ENCODE measurements at places on chromosomes 5 and 9. TPM values are rescaled to one million over a fixed set of nuclear protein-coding genes. Genes with fewer than 3 reads are reported as not detected.

GRCh38 chr5:119336845-119337580, 18.8 kb upstream of the TNFAIP8 start:
- no peak for DNase-seq

GRCh38 chr5:110716247-110717245, 9.9 kb downstream of the TMEM232 start:
- DNase-seq, result no peak

DNA sequence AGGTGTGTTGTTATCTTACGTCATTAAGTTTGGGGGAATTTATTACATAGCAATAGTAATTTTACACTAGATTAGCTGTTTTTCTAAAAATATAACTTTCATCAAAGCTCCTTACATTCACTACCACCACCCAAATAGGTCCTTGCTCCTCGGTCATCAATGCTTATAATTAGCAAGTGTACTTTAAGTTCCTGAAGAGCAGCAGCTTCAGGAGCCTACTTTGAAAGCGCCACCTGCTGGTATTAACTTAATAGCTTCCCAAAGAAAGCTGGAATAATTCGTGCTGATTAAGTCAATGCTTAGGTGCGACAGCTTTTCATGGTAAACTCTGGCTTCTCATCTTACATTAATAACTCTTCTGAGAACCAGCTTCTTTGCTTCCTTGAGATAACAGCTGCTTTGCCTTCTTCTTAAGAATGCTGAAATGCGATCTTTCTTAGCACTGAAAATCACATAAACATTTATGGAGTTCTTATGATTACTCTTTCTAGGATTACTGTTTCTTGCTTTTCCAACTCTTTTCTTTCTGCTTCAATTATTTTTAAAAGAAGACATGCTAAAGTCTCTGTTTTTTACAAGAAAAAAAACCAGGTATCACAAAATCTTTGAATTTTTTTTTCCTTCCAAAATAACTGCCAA, 10.0 kb upstream of the C5 start:
- no peak for DNase-seq

DNA sequence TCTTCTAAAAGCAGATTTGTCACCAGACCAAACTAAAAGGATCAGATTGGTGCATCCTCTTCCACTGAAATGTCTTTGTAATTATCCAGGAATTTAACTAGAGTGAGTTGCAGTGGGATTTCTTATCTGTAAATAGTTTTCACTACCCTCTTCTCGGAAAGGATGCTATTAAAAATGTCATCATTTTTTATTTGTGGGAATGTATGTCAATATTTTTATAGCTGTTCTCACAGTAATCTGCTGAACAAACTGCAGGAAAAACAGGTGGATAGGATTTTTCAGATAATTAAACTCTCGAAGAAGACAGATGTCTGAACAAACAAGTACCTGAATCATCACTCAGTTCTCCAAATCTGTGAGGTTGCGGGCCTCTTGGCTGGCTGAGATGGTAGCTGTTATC, 62.7 kb downstream of the RAB14 start:
- no peak for DNase-seq

DNA sequence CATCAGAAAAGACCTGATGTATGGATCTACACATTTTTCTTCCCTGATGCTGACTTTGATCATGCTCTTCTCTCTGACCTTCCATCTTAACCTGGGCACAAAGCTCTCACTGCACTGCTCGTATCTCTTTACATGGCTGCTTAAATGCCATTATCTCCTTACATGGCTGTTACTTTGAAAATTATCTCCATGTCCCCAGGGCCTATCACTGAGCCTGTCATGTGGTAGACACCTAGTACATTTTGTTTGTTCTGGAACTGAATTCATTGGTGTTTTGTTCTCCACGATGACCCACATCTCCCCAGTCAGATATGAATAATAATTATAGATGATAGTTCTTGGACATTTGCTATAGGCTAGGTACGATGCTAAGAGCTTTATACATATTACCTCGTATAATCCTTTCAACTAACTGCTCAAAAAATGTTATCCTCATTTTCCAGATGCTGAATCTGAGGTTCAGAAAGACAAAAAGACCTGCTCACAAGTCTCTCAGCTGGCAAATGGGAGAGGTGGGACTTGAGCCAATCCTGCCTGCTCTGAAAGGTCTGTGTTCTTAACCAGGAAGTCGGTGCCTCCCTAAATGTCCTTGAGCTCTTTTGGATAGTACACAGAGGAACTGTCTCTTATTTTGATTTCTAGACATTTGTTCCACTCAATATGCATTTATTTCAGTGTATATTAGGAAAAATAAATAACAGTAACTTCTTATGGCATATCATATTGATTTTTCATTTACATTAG, 9.8 kb upstream of the CPEB4 start:
- DNase-seq, result no peak

- DNase-seq, result no peak
Measured at GRCh38 chr5:139725073-139725830, 70.4 kb upstream of the PSD2 start.

DNA sequence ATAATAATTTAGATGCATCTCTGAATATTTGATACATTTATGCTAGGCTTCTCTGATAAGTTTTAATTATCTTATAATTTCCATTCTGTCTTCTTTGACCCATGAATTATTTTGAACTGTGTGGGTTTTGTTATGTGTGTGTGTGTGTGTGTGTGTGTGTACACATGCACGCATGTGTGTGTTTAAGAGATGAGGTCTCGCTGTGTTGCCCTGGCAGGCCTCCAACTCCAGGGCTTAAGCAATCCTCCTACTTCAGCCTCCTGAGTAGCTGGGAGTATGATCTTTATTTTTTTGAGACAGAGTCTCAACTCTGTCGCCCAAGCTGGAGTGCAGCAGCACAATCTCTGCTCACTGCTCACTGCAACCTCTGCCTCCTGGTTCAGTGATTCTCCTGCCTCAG, 75.4 kb downstream of the NDUFAF2 start:
- DNase-seq, result no peak

DNA sequence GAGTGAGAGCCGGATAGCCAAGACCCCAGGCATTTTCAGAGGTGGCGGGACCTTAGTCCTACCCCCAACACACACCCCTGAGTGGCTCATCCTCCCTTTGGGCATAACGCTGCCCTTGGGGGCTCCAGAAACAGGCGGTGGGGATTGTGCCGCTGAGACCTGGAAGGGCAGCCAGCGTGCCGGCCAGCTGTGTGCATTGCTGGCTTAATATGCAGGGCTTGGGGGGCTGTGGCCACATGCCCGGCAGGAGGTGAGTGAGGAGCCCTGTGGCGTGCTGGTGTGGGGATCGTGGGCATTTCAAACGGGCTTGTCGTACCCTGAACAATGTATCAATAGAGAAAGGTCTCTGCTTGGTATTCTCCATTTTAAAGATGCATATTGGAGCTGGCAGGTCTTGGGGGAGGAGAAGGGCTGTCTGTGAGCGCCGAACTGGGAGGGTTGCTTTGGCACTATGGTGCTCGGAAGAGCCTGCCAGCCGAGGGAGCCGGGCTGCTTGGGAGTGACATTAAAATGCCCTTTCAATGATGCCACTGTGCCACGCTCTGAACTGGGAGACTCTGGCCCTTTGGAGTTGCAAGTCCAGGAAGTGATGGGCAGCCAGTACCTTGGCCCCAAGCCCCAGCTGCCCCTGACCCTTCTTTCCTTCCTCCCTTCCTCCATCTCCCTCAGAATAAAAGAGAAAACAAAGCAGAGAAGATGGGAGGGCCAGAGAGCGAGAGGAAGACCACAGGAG, 11.2 kb upstream of the OLFM1 start:
- no peak for DNase-seq

GRCh38 chr9:72597181-72597517, 75.7 kb downstream of the TMC1 start:
- DNase-seq, result no peak

- DNase-seq, result no peak
Measured at GRCh38 chr5:33867241-33867640, 24.5 kb downstream of the ADAMTS12 start.

- no peak for DNase-seq
Measured at GRCh38 chr9:3956081-3956671, 343.7 kb downstream of the GLIS3 start.

DNA sequence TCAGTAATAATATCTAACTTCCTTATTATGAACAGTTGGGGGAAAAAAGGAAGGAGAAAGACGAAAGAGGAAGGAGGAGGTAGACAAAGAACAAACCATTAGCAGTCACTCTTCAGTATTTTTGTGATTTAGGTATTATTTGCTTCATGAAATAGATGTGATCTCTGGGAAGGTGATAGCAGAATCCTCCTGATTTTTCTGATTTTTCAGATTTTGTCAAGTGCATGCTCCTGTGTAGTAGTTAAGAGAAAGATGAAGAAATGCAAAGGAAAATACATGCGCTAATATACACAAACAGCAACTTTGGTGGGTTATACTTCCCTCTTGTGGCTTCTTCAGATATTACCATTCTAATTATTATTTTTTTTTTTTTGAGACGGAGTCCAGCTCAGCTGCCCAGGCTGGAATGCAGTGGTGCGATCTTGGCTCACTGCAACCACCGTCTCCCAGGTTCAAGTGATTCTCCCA, 31.6 kb downstream of the LMNB1 start:
- DNase-seq, result no peak

GRCh38 chr9:81530310-81530810, 159.0 kb downstream of the TLE1 start:
- DNase-seq, result no peak

DNA sequence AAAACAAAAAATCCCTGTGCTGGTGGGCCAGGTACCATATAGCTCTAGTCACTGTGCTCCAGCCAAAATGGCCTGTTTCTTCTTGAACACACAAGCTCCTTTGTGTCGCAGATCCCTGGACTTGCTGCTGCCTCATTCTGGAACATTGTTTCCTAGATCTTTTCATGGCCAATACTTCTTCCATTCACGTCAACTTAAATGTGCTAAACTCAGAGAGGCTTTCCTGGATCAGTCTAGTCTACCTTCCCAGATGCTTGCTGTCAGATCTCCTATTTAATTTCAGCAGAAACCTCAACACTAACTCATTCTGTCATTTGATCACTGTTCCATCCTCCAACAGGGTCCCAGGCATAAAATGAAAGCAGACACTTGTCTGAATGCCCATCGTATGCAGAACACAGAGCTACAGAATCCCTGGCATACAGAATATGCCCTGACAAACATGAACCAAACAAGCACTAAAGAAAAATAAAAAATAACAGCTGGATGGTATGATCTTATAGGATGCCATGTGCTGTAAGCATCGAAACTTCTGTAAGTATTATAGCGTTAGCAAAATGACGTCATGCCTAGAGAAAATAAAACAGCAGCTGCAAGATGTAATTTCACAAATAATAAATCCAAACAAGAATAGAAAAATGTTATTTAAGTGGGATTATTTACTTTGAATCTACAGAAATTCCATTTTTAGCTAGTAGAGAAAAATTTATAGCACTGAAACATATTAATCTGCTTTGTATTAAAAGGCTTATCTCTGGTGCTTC, 403.7 kb upstream of the DAP start:
- no peak for DNase-seq

GRCh38 chr5:43305948-43306565, 7.2 kb downstream of the HMGCS1 start:
- DNase-seq, result no peak

Gene PRSS3
- not detected for total RNA-seq

Gene IL13
- total RNA-seq, result 36.6 TPM

Gene PDE6A
- not detected for total RNA-seq

Gene ASPN
- not detected for total RNA-seq

Gene SLC46A2
- not detected for total RNA-seq

Gene GPR150
- total RNA-seq, result 1.7 TPM

Gene OR1Q1
- total RNA-seq, result not detected

All from activated CD4-positive, alpha-beta memory T cell treated with anti-CD3 and anti-CD28 coated beads, Interleukin-2, amount 10 ng/mL, durations not matched to agents 7 days and 5 days (primary cell).